ENCODE measurements at places on chromosomes 1 and 21.
A peak's percentile ranks its signal among the peaks of the same experiment; 100 is the strongest.

DNA sequence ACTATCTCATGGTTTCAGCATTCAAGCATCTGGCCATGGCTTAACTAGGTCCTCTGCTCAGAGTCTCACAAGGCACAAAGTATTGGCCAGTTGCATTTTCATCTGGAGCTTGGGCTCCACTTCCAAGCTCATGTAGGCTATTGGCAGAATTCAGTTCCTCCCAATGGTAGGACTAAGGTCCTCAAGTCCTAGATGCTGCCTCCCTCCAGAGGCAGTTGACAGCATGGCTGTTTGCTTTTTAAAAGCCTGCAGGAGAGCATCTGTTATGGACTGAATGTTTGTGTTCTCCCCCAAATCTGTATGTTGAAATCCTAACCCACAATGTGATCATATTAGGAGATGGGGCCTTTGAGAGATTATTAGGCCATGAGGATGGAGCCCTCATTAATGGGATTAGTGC is 38.0 kb upstream of the HLX start:
- no peak overlapping the region for H3K4me3 ChIP-seq
- DNase-seq = no peak
- no peak overlapping the region for H3K27ac ChIP-seq
- peaks cover 2% of the 10 kb centered on the region for H3K27me3 ChIP-seq
- H3K36me3 ChIP-seq = no peaks in the 10 kb centered on the region

GRCh38 chr1:231214918-231215680 is 25.9 kb upstream of the GNPAT start:
- no peak overlapping the region for H3K4me3 ChIP-seq
- H3K4me1 ChIP-seq = peaks cover 13% of the 10 kb centered on the region
- no peak for DNase-seq
- peaks cover 2% of the 10 kb centered on the region for H3K27me3 ChIP-seq
- H3K36me3 ChIP-seq = no peaks in the 10 kb centered on the region
- H3K27ac ChIP-seq = no peak overlapping the region

DNA sequence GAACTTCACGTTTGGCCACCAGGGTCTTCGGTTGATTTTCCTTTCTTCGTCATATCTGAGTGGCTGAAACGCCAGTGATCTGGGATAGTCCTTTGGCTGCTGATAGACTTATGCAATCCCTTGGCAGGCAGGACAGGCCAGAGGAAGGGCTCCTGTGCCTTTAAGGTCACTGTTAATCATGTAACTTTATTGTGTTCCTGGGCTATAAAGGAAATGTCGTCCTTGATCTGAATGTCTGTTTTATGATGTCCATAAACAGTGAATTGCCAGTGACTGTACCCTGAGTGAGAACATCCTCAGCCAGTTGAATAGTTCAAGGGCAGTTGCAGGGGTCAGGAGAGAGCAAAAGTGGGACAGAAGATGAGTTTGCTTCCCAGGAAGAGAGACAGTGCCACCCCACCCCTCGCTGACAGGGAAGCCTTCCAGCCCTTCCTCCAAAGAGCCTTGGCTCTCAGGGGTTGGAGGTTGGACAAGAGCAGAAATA is 68.0 kb downstream of the PDE9A start:
- H3K4me3 ChIP-seq = no peak overlapping the region
- DNase-seq = no peak
- H3K36me3 ChIP-seq = no peaks in the 10 kb centered on the region
- no peak overlapping the region for H3K27ac ChIP-seq

DNA sequence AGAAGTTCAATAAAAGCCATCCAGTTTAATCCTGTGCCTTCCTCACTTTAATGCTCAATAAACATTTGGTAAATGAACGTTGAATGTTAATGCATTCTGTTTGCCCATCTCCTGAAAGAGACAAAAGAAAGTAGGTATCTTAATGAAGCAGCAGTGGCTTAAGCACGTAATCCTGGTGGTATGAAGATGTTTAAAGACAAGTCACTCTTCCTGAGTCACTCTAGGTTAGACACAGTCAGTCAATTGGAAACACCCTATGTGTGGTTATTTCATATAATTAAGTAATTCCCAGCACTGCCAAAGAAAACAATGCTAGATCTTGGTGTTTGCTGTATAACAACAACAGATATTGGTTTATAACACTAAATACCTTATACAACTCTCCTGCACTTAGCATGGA is 334.0 kb upstream of the FMN2 start:
- H3K4me3 ChIP-seq = no peak overlapping the region
- H3K36me3 ChIP-seq = no peaks in the 10 kb centered on the region
- no peaks in the 10 kb centered on the region for H3K4me1 ChIP-seq
- no peak overlapping the region for H3K27ac ChIP-seq
- no peak for DNase-seq
- no peaks in the 10 kb centered on the region for H3K27me3 ChIP-seq

DNA sequence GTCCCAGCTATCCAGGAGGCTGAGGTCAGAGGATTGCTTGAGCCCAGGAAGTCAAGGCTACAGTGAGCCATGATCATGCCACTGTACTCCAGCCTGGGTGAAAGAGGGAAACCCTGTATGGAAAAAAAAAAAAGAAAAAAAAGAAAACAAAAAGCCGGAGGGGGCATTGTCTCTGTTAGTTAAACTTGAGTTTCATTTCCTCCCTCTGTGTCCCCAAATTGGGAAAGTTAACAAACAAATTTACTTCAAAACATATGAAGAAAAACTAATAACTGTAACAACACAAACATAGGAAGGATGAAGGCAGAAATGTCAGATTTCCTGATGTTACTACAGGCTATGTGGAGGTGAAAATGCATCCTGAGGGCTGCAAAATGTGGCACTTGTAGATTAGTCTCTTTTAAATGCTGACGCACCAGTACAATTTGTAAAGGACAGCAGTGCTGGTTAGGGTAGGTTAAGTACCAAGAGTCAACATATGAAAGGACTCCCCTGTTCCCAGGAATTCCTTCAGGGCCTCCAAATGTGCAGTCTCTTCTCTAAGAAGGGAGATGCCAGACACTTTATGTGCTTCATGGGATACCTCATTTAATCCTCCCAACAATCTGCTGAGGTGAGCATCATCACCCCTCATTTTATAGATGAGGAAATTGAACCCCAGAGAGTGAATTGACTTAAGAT is 52.9 kb downstream of the DEGS1 start:
- DNase-seq = no peak
- H3K27me3 ChIP-seq = no peaks in the 10 kb centered on the region
- H3K4me1 ChIP-seq = no peaks in the 10 kb centered on the region
- H3K27ac ChIP-seq = no peak overlapping the region
- no peak overlapping the region for H3K4me3 ChIP-seq

- H3K36me3 ChIP-seq = peaks cover 28% of the 10 kb centered on the region
- H3K27ac ChIP-seq = no peak overlapping the region
- no peaks in the 10 kb centered on the region for H3K4me1 ChIP-seq
- no peak for DNase-seq
- H3K4me3 ChIP-seq = no peak overlapping the region
These were observed 101.5 kb upstream of the CACYBP start for GRCh38 chr1:174898102-174898797.

DNA sequence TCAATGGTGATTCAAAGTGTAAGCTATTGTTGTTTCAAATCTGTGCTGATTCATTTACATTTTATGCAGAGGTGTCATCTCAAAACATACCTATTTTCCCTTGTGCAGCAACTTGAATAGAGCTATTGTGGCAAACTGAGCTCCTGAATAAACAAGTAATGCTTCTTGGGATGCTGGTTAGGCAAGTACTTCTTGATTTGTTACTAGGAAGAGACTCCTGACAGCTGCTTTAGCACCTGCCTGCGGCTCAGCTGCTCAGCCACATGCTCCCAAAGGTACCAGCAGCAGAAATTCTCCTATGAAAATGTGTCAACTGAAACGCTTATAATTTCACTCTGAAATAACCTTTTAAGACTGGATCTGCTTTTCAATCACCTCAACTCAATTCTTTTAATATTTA is 352.3 kb downstream of the RYR2 start:
- H3K27ac ChIP-seq = no peak overlapping the region
- no peaks in the 10 kb centered on the region for H3K27me3 ChIP-seq
- no peak overlapping the region for H3K4me3 ChIP-seq
- no peaks in the 10 kb centered on the region for H3K36me3 ChIP-seq
- no peak for DNase-seq
- no peaks in the 10 kb centered on the region for H3K4me1 ChIP-seq

GRCh38 chr1:240712014-240712731 is 100.2 kb upstream of the GREM2 start:
- H3K4me1 ChIP-seq = no peaks in the 10 kb centered on the region
- H3K36me3 ChIP-seq = no peaks in the 10 kb centered on the region
- H3K4me3 ChIP-seq = no peak overlapping the region
- no peaks in the 10 kb centered on the region for H3K27me3 ChIP-seq
- no peak for DNase-seq

GRCh38 chr1:200733907-200734306 is 4.8 kb upstream of the CAMSAP2 start:
- no peak for DNase-seq
- no peaks in the 10 kb centered on the region for H3K36me3 ChIP-seq
- no peak overlapping the region for H3K27ac ChIP-seq
- H3K4me1 ChIP-seq = peaks cover 11% of the 10 kb centered on the region
- H3K27me3 ChIP-seq = peaks cover 16% of the 10 kb centered on the region

- no peak for DNase-seq
- no peak overlapping the region for H3K27ac ChIP-seq
- peaks cover 4% of the 10 kb centered on the region for H3K36me3 ChIP-seq
- H3K4me1 ChIP-seq = no peaks in the 10 kb centered on the region
- H3K27me3 ChIP-seq = no peaks in the 10 kb centered on the region
- no peak overlapping the region for H3K4me3 ChIP-seq
These were observed 11.2 kb downstream of the AGO1 start for GRCh38 chr1:35894183-35894582.

DNA sequence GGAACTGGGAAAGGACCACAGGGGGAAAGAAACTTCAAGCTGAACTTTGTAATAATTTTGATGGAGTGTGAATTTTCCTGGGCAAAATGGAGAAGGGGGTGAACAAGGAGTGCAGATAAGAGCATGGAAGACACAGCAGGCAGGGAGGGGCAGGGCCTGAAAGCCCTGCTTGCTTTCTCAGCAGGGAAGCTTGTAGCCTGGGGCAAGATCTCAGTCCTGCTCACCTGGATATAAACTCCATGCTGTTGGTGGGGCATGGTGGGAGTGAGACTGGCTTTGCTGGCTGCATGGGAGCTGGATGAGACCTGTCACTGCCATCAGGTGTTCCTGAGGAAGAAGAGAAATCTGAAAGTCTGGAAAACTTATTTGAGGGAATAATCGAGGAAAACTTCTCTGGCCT is 58.7 kb upstream of the RC3H1 start:
- no peak overlapping the region for H3K4me3 ChIP-seq
- H3K27me3 ChIP-seq = peaks cover 14% of the 10 kb centered on the region
- DNase-seq = no peak
- no peaks in the 10 kb centered on the region for H3K4me1 ChIP-seq

DNA sequence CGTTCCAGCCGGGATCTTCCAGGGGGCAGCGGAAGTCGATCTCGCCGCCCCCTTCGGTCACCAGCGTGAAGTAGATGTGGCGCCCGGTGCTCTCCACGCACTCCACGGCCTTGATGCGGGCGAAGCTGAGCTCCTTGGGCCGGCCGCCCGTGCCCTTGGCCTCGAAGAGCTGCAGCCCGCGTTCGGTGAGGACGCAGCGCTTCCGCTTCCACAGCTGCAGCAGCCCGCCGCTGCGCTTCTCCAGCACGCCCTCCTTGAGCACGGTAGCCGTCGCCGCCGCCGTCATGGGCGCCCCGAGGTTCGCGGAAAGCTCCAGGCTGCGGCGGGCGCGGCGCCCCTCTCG is 516 bp downstream of the PHLDA3 start:
- H3K4me3 ChIP-seq = peak overlapping the region; percentile 88
- H3K27ac ChIP-seq = peak overlapping the region; percentile 62
- peaks cover 17% of the 10 kb centered on the region for H3K4me1 ChIP-seq
- no peak for DNase-seq

DNA sequence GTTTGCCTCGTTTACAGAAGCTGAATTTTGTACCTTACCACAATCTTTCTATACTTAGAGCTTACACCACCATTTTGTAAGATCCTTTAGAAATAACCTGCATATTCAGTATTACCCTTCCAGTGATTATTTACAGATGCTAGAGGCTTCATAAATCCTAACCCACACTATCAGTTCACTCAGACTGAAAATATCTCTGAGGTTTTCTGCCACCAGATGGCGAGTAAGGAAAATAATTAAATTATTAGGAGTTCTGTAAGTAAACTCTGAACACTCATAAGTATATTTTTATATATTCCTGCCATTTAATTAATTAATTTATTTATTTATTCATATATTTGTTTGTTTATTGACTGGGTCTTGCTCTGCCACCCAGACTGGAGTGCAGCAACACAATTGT is 1635.2 kb downstream of the PLA2G4A start:
- no peaks in the 10 kb centered on the region for H3K36me3 ChIP-seq
- H3K27me3 ChIP-seq = no peaks in the 10 kb centered on the region
- H3K27ac ChIP-seq = no peak overlapping the region
- DNase-seq = no peak
- no peaks in the 10 kb centered on the region for H3K4me1 ChIP-seq

DNA sequence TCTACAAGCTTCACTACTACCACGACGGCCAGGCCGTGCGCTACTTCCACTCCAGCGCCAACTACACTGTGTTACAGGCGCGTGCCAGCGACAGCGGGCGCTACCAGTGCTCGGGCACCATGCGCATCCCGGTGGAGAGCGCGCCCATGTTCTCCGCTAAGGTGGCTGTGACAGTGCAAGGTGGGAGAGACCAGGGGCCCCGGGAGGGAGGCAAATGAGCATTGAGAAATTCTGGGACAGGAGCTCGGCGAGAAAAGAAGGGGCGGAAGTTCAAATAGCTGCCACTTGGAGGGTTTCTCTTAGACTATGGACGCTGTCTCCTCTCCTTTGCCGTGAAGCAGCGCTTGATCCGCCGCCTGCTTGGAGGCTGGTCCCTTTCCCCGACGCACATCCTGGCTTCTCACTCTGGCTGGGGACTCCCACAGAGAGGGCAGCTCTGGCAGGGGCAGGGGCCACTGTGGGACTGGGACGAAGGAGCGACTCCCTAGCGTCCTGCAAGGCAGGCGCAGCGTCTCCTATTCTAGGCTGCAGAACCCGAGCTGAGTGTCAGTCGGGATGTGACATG is 4.6 kb downstream of the FCRLB start:
- H3K36me3 ChIP-seq = no peaks in the 10 kb centered on the region
- H3K27ac ChIP-seq = peak overlapping the region; percentile 92
- peaks cover 23% of the 10 kb centered on the region for H3K27me3 ChIP-seq
- H3K4me1 ChIP-seq = peaks cover 49% of the 10 kb centered on the region

DNA sequence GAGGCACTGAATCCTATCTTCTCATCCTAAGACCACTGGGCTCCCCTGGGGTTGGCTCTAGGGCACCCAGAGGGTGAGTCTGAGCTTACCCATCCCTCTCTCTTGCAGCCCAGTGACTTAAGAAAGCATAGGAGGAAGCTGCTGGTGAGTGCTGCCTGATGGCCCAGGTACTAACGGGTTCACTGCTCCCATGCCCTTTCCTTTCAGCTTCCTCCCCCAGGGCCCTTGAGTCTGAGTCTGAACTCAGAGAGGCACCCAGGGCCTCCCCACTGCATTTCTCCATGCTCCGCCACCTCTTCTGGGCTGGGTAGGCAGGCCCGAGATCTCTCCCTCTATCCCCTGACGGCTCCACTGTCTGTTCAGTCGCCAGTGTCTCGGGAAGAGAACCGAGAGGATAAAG is 29.7 kb downstream of the PPFIA4 start:
- H3K4me1 ChIP-seq = peaks cover 4% of the 10 kb centered on the region
- no peaks in the 10 kb centered on the region for H3K27me3 ChIP-seq
- no peak for DNase-seq
- H3K27ac ChIP-seq = no peak overlapping the region
- H3K4me3 ChIP-seq = no peak overlapping the region

- no peak for DNase-seq
- H3K4me3 ChIP-seq = no peak overlapping the region
- H3K27me3 ChIP-seq = no peaks in the 10 kb centered on the region
- no peaks in the 10 kb centered on the region for H3K36me3 ChIP-seq
These were observed 64.5 kb upstream of the CHRM3 start for GRCh38 chr1:239321877-239322276.
